ENCODE measurements at places on chromosomes 4 and X.

- no peak for ATAC-seq
These were observed 315.1 kb downstream of the STK32B start for GRCh38 chr4:5366421-5366820.

- peak; percentile 99 for ATAC-seq
These were observed 62.3 kb upstream of the ADAMTS3 start for GRCh38 chr4:72631296-72631695.

DNA sequence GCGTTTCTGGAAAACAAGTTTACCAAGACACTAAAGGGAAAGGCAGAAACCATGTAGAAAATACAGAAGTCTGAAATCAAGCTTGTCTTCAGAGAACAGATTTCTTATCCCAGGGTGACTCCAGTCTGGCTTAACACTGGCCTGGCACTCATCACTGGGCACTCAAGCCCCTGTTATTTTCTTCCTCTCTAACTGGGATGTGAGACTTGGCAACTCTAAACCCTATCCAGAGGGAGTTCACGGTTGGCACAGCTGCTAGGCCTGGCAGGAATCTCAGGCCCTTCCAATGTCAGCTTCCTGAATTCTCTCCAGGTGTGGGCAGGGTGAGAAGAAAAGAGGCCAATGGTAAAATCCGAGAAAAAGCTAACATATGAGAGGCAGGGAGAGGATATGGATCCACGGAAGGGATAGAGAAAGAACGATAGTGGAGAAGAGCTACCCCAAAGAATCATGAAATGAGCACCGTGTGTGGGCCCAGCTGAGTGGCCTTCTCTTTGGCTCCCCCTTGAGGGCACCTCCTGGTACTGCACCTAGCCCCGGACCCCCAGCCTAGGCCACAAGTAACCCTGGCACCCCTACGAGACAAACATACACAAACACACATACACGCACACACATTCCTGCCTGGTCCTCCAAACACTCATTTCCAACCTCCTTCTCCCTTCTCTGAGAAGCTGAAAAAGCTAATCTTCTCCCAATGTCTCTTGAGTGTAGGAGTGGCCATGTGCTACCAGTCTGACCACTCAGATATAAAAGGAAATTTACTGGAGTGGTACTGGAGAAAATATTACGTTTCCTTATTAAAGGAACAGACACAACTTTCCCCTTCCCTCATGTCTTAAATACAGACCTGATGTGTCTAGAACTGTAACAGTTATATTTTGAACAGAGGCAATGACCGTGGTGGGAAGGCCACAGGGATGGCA is 16.6 kb upstream of the PTCHD1 start:
- ATAC-seq: peak; percentile 91

DNA sequence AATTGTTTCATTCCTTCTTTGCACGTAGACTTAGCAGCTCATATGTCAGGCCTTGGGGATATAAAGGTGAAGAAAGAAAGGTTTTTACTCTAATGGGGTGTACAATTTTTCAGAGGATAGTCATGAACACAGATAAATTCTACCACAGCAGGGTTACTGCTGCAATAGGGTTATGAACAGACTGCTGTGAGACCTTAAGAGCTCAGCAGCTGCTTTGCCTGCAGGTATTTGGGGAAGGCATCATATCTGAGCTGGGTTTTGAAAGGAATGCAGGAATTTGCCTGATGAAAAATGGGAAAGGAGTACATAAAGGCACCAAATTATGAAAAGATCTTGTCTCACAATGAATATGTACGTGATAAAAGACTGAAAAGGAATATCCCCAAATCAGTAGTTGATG is 128.9 kb downstream of the CEP135 start:
- no peak for ATAC-seq

DNA sequence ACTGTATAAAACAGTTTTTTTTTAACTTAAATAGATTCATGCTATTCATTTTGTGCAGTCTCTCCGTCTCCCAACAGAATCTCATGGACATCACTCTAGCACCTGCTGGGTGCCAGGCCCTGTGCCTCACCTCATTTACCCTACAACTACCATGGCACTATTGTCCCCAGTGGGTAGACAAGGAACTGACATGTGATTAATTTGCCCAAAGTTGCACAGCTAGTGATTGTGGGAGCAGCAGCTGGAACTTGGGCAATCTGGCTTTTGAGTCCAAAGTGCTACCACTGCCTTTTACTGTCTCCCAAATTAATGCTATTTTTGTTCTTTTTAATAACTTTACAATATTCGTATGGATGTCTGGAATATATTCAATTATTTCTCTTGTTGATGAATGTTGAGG is 11.2 kb upstream of the PGRMC2 start:
- no peak for ATAC-seq

DNA sequence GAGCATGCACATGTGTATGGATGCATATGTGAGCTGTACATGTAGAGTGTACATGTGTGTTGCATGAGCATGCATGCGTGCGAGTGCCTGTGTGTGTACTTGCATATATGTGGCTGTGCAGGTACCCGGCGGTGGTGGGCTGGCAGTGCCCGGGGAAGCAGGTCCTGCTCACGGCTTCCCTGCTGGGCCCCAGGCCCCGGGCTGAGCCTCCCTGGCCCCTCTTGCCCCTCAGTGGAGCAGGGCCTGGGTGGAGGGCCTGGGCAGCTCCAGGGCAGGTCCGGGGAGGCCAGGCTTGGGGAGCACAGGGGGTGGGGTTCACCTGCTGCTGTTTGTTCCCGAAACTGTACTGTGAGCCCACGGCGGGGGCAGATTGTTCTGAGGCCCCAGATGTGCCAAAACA is 9.4 kb downstream of the NAT8L start:
- ATAC-seq: no peak

DNA sequence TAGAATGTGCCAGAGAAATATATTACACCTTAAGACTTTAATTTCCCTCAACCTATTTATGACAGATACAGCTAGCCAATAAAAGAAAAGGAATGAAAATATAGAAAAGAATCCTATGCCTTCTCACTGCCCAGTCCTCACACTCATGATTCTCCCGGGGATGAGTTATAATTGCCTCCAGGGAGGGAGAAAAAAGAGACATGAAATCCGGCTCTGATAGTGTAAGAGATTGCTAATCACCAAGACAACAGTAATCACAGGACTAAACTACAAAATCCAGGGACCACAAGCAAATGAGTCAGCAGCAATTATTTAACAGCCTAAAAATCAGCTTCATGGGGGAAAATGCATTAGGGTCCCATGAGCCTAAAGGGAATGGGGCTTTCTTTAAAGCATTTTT is 95.9 kb upstream of the DUSP21 start:
- ATAC-seq: no peak

- ATAC-seq: no peak
These were observed 132.4 kb upstream of the ENPEP start for GRCh38 chr4:110343534-110343933.

- ATAC-seq: no peak
These were observed 903.0 kb upstream of the SLIT2 start for GRCh38 chr4:19348746-19349145.

DNA sequence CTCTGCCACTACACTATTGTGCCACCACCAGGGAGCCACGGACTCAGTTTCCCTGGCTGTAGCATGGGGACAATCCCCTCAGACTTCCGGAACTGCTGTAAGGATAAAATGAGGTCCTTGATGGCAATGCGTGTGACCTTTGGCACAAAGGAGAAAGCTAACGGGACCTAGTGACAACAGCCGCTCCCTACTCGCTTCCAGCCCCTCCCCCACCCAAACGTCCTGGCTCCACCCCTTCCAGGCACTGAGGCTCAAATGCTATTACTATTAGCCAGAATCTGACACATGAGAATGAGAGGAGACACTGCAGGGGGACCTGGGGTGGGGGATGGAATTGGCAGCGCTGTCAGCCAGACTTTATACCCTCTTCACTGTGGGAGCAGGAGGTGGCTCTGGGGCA is 5.4 kb upstream of the DUSP9 start:
- no peak for ATAC-seq

GRCh38 chr4:186304866-186305505 is 39.0 kb downstream of the F11 start:
- ATAC-seq: no peak

DNA sequence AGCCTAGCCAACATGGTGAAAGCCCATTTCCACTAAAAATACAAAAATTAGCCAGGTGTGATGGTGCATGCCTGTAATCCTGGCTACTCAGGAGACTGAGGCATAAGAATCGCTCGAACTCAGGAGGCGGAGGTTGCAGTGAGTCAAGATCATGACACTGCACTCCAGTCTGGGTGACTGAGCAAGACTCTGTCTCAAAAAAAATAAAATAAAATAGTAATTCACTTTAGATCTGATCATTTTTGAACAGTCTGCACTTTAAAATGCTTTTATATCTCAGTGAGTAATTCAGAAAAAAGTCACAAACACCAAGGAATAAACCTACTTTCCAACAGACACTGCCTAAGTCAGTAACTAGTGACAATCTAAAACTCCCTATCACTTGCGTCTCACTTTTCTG is 25.6 kb upstream of the CORIN start:
- ATAC-seq: peak; percentile 44

DNA sequence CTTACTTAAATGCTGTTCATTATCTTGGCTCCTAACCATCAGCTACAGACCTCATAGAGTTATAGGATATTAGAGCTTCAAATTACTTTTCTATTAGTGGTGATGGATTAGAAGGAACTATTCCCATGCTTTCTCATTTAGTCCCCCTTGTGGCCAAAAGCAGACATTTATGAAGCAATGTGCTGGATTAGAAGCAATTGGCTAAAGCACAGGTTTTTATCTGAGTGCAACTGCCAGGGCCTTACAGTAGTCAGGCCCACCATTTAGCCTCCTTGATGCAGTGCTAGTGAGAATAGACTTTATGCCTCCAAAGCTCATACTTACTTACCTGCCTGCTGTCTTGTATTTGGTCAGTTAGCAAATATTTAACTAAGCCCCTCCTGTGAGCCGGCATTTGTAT is 93.0 kb downstream of the TSPAN7 start:
- ATAC-seq: peak; percentile 85

- no peak for ATAC-seq
These were observed 386.5 kb downstream of the GPAT3 start for GRCh38 chr4:83922402-83922801.

All from SK-N-SH treated with all-trans-retinoic acid at 6 μM for 48 hours (cell line).